Activated naive CD4-positive, alpha-beta T cell (primary cell): ENCODE measurements at places on chromosomes 7 and 10.

DNA sequence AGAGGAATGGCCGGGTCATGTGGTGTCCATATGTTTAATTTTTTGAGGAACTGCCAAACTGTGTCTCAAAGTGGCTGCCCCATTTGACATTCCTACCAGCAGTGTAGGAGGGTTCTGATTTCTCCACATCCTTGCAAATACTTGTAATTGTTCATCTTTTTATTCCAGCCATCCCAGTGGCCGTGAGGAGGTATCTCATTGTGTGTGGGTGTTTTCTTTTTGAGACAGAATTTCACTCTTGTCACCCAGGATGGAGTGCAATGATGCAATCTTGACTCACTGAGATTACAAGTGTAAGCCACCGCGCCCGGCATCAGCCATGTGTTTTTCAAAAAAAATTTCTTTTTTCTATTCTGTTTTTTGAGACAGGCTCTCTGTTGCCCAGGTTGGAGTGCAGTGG is 38.7 kb upstream of the DLG5 start:
- DNase-seq, result no peak

GRCh38 chr10:33099748-33100147 is 141.7 kb upstream of the ITGB1 start:
- DNase-seq, result no peak

DNA sequence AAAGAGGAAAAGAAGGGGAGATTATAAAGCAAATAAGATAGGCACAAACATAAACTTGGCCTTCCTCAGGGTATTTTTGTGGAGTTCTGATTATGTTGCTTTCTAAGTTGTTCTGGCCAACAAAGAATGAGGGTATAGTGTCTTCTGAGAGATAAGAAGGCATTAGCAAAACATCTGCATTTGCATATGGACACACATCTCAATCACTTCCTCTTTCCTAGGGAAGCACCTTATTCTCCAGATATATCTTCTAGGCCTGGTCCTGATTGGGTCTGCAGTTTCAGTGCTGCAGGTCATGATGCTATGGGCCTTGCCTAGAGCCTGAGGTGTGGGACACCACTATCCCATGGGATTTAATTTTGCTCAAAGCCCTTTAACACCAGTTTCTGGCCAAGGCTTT is 308.8 kb upstream of the PHYHIPL start:
- DNase-seq, result no peak

- no peak for DNase-seq
These were observed 47.8 kb upstream of the RET start for GRCh38 chr10:43029043-43029442.

GRCh38 chr10:120598386-120598785 is 141.4 kb downstream of the PLPP4 start:
- no peak for DNase-seq

DNA sequence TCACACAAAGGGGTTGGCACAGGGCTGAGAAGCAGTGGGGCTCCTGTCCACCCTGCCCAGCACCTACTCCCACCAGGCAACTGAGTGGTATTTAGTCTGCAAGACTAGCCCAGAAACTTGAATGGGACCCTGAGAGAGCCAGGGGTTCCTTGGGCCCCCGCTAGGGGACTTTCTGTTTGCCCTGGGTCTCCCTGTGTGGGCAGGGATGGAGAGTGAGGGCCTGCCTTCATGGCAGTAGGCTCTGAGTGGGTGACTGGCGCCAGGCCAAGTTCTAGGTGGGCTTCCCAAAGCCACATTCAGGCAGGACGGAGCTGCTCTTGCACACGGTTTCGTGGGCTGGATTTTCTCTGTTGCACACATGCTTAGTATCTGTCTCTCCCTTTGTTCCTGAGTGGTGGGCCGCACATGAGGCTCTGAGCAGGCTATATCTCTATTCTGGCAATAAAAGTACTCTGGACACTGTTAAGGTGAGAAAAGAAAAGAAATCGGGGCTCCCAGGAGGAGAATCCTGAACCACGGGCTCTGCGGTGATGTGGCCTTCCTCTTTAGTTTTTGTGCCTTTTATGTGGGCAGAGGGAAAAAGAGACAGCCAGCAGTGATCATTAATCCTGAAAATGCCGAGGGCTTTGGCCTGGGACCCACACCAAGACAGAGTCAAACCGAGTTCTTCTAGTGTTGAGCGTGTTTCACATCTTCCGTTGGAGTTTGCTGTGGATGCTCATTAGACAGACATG is 26.9 kb downstream of the IL2RA start:
- DNase-seq, result no peak

DNA sequence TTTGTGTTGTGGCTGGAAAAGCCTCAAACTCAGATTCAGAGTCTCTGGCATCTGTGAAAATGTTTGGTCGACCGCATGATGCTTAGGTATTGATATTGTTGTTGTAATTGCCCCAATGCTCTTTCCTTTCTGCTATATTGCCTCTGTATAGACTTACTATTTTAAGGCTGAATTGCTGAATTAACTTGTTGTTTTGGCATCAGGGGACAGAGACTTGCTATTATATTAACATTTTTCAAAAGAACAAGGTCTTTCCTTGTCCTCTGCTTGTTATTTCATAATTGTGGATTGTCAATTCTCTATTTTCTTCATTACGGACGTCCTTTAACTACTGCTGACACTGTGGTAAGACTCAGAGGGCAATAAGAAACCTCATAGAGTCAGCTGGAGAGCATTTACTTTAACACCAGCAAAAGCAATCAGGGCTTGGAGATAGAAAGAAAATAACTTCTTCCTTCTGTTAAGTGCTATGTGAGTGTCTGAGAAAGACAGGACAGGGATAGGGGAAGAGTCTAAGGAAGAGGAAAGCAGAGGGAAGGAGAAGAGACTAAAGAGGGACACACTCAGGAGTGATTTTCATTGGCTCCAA is 17.6 kb downstream of the CPED1 start:
- no peak for DNase-seq

DNA sequence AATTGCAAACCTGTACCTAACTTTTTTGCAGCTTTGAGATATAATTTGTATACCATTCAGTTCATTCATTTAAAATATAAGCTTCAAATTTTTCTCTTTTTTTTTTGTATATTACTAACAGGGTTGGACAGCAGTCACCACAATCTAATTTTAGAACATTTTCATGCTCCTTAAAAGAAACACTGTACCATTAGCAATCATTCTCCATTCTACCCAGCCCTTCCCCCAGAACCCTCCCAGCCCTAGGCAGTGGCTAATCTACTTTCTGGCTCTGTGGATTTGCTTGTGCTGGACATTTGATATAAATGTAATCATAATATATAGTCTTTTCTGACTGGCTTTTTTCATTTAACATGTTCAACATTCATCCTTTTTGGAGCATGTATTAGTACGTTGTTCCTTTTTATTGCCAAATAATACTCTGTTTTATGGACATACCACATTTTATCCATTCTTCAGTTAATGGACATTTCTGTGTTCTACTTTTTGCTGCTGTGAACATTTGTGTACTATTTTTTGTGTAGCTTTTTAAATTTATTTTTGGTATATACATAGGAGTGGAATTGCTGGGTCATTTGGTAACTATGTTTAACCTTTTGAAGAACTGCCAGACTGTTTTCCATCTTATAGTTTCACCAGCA is 40.9 kb upstream of the ST7 start:
- no peak for DNase-seq

GRCh38 chr7:142300689-142301088 is 42.8 kb upstream of the PRSS58 start:
- no peak for DNase-seq

GRCh38 chr7:80392229-80393169 is 119.4 kb downstream of the GNAT3 start:
- DNase-seq, result no peak

- no peak for DNase-seq
These were observed 32.6 kb downstream of the PTPN12 start for GRCh38 chr7:77569514-77570232.

GRCh38 chr7:114720725-114721124 is 201.2 kb upstream of the MDFIC start:
- DNase-seq, result no peak

DNA sequence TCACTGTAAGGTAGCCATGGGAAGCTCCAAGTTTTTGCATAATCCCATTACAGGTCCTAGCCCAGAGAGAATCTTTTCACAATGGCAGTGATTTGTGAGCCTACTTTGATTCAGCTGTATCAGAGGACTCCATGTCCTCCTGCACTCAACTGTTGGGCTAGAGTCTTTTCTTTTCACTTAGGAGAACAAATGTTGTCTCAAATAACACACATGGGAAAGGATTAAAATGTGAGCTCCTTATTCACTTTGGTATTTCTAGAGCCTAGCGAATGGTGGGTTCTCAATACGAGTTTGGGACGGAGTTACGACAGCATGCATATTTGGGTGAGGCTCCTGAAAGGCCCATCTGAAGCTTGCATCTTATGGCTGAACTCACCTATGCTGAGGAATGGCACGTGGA is 183.5 kb upstream of the STEAP4 start:
- DNase-seq, result no peak

DNA sequence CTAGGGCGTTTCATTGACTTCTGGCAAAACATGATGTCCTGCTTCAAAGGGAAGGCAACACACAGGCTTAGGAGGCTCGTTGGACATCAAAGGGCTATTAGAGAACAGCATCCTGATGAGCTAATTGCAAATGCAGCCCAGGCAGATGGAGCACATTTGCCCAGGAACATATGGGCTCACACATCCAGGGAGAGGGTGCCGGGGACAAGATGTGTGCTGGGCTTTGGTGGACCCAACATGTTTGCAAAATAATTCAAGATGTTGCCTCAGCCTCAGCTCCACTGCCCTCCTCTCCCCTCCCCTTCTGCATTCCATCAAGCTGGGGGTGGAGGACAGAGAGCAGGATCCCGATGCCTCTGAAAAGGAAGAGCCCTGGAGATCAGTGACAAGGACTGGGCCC is 217.1 kb upstream of the ZMIZ1 start:
- no peak for DNase-seq
